ENCODE measurements at places on chromosomes 2 and 18. TPM values are rescaled to one million over a fixed set of nuclear protein-coding genes. Genes with fewer than 3 reads are reported as not detected.

The NDUFAF7 gene
- 36.1 TPM for polyA plus RNA-seq

The SERPINB13 gene
- not detected for polyA plus RNA-seq

The CNDP1 gene
- not detected for polyA plus RNA-seq

The CROCC2 gene
- polyA plus RNA-seq: not detected

The DUSP19 gene
- polyA plus RNA-seq: 0.85 TPM

The PLGLB1 gene
- polyA plus RNA-seq: 0.89 TPM

The LINC00305 gene
- not detected for polyA plus RNA-seq

The CFAP221 gene
- polyA plus RNA-seq: 0.12 TPM

The SLC23A3 gene
- 3.5 TPM for polyA plus RNA-seq

The NFATC1 gene
- polyA plus RNA-seq: 0.02 TPM

The CXCR1 gene
- polyA plus RNA-seq: not detected

The TGFA gene
- not detected for polyA plus RNA-seq

The DPP4 gene
- polyA plus RNA-seq: 5.0 TPM

The DAW1 gene
- polyA plus RNA-seq: 1.2 TPM

The CLASP1 gene
- 4.9 TPM for polyA plus RNA-seq

The CCDC148 gene
- not detected for polyA plus RNA-seq

The CREG2 gene
- 1.4 TPM for polyA plus RNA-seq

The SULT6B1 gene
- not detected for polyA plus RNA-seq

The SIX2 gene
- 0.76 TPM for polyA plus RNA-seq

The WIPF1 gene
- polyA plus RNA-seq: 48.2 TPM

The TAF4B gene
- 1.3 TPM for polyA plus RNA-seq

The KCNG3 gene
- polyA plus RNA-seq: 0.03 TPM

The NLRC4 gene
- 0.02 TPM for polyA plus RNA-seq

The TCF7L1 gene
- polyA plus RNA-seq: 3.7 TPM

The FRZB gene
- 3.5 TPM for polyA plus RNA-seq

The FAM117B gene
- 1.0 TPM for polyA plus RNA-seq

The RGPD5 gene
- 9.4 TPM for polyA plus RNA-seq

The SLC4A3 gene
- 12.2 TPM for polyA plus RNA-seq

The C2orf92 gene
- polyA plus RNA-seq: 5.6 TPM

The FAM161A gene
- 1.2 TPM for polyA plus RNA-seq

The ALKAL2 gene
- polyA plus RNA-seq: not detected

The MBOAT2 gene
- polyA plus RNA-seq: 41.3 TPM

The NOSTRIN gene
- polyA plus RNA-seq: not detected

The DOK1 gene
- 25.3 TPM for polyA plus RNA-seq

The DHRS9 gene
- polyA plus RNA-seq: not detected

The RNF181 gene
- 312 TPM for polyA plus RNA-seq

The D2HGDH gene
- 33.7 TPM for polyA plus RNA-seq

The MYCN gene
- polyA plus RNA-seq: not detected

The HOXD9 gene
- polyA plus RNA-seq: 4.8 TPM

The NEB gene
- polyA plus RNA-seq: 0.05 TPM

The HOXD13 gene
- polyA plus RNA-seq: not detected

The TEKT4 gene
- not detected for polyA plus RNA-seq

The UGT1A5 gene
- not detected for polyA plus RNA-seq

The HAAO gene
- not detected for polyA plus RNA-seq

The LIMS4 gene
- 10.7 TPM for polyA plus RNA-seq

The ASB18 gene
- not detected for polyA plus RNA-seq

All from SK-N-SH (cell line).